SIG-M5 (cell line): ENCODE measurements at places on chromosomes 16 and 17.

GRCh38 chr16:57760357-57761160 lies 25.0 kb downstream of the KATNB1 start:
- DNase-seq: no peak

- DNase-seq: no peak
Measured at GRCh38 chr16:24094660-24095059, 161.5 kb upstream of the CACNG3 start.

DNA sequence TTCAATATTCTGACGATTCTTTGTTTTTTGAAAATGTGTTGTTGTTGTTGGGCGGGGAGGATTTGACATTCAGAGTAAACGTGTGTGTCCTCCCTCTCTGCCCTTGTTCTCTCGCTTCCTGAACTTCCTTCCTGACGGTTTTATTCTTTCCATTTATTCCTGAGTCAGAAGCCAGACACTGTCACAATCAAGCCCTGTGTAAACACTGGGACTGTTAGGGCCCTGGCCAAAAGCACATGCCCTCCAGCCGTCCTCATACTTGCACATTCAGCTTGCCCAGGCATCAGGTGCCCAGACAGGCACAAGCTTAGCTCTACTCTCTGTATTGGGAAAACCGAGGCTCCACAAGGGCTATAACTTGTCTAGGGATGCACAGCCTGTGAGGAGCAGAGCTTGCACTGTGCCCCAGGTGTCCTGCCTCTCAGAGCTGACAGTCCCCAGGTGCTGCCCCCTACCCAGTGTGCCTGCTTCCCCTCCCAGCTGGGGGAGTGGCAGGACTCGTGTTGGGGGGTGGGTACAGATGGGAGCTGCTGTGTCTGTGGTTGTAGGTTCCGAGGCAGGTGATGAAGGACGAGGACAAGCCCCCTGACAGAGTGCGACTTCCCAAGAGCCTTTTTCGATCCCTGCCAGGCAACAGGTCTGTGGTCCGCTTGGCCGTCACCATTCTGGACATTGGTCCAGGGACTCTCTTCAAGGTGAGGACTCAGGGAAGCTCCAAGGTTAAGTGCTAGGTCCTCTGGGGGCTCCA lies 9.7 kb downstream of the ADGRG3 start:
- no peak for DNase-seq

- DNase-seq: no peak
Measured at GRCh38 chr16:51166541-51166940, 15.5 kb upstream of the SALL1 start.

- no peak for DNase-seq
Measured at GRCh38 chr17:63240106-63240505, 206.0 kb downstream of the CYB561 start.

GRCh38 chr16:13351181-13351580 lies 449.8 kb downstream of the SHISA9 start:
- DNase-seq: no peak

DNA sequence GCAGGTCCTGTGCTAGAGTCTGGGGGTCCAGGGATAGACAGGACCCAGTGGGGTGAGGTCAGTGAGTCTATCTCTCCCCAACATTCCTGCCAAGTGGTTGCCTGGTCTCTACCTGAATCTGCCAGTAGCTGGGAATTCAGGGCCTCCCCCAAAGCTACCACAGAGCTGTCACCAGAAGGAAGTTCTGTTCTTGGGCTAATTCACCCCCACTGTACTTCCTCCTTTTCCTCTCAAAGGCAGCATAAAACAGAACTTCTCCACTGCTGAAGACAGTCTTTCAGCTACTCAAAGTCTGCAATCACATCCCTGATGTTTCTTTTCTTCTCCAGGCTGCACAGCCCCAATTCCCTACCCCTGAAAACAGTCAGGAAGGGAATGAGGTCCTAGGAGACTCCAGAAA lies 8.7 kb downstream of the CAMTA2 start:
- no peak for DNase-seq

GRCh38 chr17:14866266-14866665 lies 398.9 kb downstream of the PMP22 start:
- no peak for DNase-seq
